ENCODE measurements at places on chromosomes 1 and 21. TPM values are rescaled to one million over a fixed set of nuclear protein-coding genes. Genes with fewer than 3 reads are reported as not detected.

Gene CNKSR1
- 0.33 TPM for total RNA-seq

Gene RNU1-4
- not detected for total RNA-seq

Gene C1orf53
- total RNA-seq = 4.3 TPM

Gene TFF2
- not detected for total RNA-seq

Gene LENEP
- not detected for total RNA-seq

Gene TFAP2E
- 0.83 TPM for total RNA-seq

Gene CCDC181
- 0.10 TPM for total RNA-seq

Gene SMIM11
- 1.3 TPM for total RNA-seq

Gene MMP23B
- 0.73 TPM for total RNA-seq

Gene MEGF6
- 13.2 TPM for total RNA-seq

Gene CDK18
- 0.82 TPM for total RNA-seq

Gene CYP4Z1
- not detected for total RNA-seq

All from A549 treated with CORT108297 at 1 μM for 4 hours (cell line).